NCI-H2081 (cell line): ENCODE measurements at places on chromosomes 3 and 15.

GRCh38 chr3:147662705-147663104 lies 253.5 kb downstream of the ZIC1 start:
- no peak for DNase-seq

DNA sequence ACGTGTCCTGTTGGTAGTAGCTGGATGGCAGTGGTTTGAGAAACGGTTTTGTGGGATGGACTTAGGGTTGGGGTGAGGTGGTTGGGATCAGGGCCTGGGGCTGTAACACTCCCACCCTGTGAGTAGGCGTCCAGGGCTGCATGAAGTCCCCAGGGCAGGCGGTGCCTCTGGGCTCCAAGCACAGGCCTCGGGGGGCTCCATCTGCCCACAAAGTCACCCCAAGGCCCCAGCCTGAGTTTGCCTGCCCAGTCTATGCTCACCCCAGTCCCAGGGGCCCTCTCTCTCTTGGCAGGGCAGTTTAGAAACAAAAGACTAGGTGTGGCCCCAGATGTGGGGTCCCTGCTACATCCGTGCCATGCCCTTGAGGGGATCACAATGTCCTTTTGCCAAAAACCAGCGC lies 86.9 kb upstream of the PRR23E start:
- no peak for DNase-seq

GRCh38 chr3:70982284-70982683 lies 601.2 kb downstream of the FOXP1 start:
- no peak for DNase-seq

GRCh38 chr3:76976996-76977395 lies 62.9 kb upstream of the ROBO2 start:
- no peak for DNase-seq

DNA sequence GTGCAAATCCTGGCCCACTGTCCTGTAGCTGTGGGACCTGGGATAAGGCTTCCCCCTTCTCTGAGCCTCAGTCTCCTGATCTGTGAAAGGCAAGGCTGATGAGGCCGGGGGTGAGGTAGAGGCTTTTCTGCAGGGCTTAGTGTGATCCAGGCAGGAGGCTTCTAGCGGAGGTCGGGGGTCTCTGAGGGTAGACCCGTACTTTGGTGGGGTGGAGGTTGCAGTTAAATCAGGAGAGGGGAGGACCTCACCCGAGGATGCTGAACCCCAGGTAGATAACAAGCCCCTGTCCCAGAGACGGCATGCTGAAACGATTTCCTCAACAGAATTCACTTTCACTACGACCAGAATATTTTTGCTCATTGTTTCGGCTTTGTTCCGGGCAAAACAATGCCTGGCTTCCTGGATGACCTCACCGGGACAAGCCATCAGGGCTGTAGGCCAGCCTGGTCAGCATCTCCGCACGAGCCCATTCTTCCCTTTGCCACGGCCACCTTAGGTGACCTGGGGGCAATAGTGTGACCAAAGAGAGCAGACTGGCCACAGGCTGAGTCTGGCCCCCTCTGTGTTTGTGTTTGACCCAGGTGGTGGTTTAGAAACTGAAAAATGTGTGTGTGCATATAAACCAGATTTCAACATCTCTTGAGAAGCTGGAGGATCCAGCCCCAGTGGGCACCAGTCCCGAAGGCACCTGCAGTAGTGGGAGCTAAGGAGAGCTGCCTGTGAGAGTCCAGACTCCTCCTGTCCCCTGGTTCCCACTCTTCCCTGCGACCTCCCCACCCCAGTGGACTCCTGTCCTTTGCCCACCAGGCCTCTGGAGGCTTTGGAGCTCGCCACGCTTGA lies 33.0 kb downstream of the SLC6A6 start:
- no peak for DNase-seq

DNA sequence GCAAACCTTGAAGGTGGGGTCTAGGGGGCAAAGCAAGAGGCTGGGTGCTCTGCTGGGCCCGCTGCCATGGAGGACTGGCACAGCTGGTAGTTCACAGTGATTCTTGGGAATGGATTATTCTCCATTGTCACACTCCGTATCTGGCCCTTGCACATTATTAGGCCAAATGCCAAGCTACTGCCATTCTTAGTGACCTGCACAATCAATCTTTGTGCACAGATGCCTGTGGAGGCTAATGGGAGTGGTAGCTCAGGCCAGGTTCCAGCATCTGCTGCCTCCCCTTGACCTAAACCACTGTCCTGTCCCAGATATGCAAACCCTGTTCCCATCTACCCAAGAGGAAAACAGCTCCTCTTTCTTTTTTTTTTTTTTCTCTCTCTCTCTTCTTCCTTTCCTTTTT lies 67.5 kb downstream of the TIPARP start:
- DNase-seq: peak; percentile 35

DNA sequence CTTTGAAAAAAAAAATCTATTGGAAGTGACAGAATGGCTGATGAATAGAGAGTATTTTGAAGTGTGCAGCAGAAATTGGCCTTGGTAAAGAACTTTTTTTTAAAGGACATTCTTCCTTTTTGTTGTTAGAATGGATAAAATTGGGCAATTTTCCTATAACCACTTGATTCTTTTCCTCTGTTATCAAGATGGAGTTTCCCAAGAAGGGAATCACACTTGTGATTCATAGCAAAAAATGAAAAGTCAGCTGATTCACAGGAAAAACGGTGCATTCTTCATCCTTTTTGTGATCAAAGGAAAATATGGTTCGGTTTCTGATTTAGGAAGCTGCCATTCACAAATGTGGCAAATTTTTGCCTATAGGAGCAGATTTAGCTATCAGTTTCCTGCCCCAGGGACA lies 486.8 kb downstream of the GBE1 start:
- DNase-seq: no peak

GRCh38 chr3:115245438-115245837 lies 98.3 kb upstream of the ZBTB20 start:
- DNase-seq: no peak

GRCh38 chr15:85673326-85673725 lies 121.4 kb downstream of the KLHL25 start:
- no peak for DNase-seq

GRCh38 chr15:101454365-101454764 lies 35.1 kb downstream of the PCSK6 start:
- DNase-seq: no peak

GRCh38 chr3:94303266-94303665 lies 240.4 kb downstream of the NSUN3 start:
- no peak for DNase-seq

- DNase-seq: no peak
Measured at GRCh38 chr3:64909757-64910467, 222.1 kb upstream of the ADAMTS9 start.

DNA sequence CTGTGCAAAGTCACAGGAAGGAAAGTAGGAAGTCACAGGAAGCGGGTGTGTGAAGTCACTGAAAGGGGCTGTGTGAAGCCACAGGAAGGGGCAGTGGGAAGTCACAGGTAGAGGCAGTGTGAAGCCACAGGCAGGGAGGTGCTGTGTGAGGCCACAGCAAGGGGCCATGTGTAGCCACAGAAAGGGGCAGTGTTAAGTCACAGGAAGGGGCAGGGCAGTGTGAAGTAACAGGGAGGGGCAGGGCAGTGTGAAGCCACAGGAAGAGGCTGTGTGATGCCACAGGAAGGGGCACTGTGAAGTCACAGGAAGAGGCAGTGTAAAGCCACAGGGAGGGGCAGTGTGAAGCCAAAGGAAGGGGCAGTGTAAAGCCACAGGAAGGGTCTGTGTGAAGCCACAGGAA lies 36.5 kb downstream of the GASK1A start:
- DNase-seq: no peak

- DNase-seq: no peak
Measured at GRCh38 chr15:23401627-23402026, 45.4 kb downstream of the GOLGA6L2 start.

- DNase-seq: no peak
Measured at GRCh38 chr3:34995796-34996430, 643.4 kb upstream of the ARPP21 start.

GRCh38 chr3:128933922-128934253 lies 54.5 kb downstream of the ACAD9 start:
- DNase-seq: no peak

DNA sequence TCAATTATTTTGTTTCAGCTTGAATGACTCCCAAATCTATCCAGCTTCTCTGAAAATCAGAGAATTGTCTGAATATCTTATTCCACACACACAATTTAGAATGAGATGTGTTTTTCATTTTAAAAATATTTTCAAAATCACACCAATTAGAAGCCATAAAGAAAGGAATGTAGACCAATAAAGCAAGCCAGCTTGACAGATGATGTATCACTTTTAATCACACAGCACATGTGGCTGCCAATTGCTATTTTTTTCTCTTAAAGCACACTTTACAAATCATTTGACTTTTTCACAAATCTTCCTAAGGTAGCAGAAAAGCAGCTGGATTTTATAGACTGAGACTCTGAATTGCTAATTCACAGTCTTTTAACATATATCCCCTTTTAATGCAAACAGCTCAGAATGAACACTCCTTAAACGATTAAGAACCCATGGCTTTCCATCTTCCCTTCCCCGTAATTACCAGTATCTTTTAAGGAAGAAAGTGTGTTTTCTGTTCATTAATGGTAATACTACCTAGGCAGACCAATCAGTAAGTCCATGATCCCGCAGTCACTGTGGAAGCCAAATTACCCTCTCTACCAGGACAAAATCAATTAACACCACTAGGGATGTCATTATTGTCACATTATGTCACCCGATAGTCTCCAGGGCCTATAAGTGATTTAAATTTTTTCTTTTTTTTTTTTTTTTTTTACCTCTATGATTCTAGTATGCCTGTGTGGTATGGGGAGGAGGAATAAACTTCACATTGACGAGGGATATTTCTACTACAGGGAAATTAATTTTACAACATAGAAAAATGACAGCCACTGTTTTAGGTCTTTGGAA lies 250.0 kb upstream of the VEPH1 start:
- peak; percentile 34 for DNase-seq

DNA sequence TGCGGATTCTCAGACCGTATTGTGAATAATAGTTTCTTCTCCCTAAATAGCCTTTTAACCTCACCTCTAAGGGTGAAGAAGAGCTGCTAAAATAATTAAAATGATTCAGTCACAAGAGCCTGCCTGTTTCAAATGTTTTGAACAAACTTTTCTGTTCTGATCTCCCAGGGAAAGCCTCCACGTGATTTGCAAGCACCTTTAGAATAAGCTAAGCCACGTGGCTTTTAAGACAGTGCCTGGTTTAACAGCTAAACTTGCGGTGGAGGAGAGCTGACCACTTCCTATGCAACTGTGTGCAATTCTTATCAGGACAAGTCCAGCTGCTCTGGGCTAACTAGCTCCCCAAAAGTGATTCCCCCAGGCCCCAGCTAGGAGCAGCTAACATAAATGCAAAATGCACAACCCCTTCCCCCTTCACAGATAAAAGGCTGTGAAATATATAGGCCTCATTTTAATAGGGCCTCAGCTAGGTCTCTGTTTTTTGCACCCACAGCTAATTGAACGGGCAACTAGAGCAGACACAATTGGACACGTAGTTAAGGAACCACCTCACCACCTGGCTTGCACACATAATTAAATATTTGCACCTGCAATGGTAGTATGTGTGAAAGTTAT lies 401.2 kb upstream of the NR2F2 start:
- peak; percentile 39 for DNase-seq

- DNase-seq: no peak
Measured at GRCh38 chr3:67006460-67006859, 8.4 kb downstream of the KBTBD8 start.

GRCh38 chr3:140100479-140100878 lies 165.5 kb downstream of the CLSTN2 start:
- DNase-seq: no peak

DNA sequence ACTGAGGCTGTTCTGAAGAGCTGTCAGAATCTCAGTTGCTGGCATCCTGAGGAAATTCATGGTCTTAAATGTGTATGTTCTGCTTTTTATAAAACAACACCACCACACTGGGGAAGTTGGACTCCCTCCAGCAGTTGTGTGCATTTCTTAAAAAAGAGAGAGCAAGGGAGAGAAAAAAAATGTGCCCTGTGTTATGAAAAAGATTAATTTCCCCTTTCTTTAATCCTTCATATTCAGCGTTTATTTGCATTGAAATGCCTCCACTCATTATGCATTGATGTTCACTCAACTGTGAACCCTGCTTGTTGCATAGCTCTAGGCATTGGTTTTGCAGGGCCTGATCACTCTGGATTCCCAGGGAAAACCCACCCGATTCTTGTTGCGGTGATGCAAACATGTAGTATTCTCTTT lies 4.4 kb upstream of the ZNF609 start:
- DNase-seq: no peak

DNA sequence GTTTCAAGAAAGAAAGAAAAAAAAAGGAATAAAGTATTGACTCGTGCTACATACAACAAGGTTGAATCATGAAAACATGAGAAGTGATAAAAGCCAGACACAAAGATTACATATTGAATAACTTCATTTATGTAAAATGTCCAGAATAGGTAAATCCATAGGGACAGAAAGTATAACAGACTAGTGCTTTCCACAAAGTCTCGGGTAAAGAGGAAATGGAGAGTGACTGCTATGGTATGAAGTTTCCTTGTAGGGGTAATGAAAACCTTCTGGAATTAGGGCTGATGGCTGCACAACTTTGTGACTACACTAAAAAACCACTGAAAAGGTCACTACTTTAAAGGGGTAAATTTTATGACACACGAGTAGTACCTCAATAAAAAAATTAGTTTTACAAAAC lies 13.0 kb downstream of the LRRFIP2 start:
- no peak for DNase-seq

GRCh38 chr3:104669083-104669482 lies 697.6 kb upstream of the ALCAM start:
- DNase-seq: no peak

DNA sequence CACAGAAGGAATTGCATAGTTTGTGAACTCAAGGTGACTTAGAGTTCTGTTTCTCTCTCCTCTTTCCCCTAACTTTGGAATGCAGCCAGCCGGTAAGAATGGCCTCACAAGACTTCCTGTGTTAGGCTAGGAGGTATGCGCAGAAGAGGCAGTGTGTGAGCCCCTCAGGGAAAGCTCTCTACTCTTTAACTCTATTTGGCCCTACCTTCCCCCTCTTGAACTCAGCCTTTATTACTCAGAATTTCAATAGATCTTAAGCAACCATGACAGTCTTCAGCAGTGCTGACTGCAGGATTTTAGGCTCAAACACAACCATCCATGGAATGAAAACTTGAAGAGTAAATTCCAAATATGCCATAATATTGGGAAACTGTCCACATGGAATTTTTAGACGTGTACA lies 209.5 kb downstream of the DTWD1 start:
- no peak for DNase-seq

GRCh38 chr15:90539789-90540188 lies 10.1 kb downstream of the CRTC3 start:
- DNase-seq: no peak

DNA sequence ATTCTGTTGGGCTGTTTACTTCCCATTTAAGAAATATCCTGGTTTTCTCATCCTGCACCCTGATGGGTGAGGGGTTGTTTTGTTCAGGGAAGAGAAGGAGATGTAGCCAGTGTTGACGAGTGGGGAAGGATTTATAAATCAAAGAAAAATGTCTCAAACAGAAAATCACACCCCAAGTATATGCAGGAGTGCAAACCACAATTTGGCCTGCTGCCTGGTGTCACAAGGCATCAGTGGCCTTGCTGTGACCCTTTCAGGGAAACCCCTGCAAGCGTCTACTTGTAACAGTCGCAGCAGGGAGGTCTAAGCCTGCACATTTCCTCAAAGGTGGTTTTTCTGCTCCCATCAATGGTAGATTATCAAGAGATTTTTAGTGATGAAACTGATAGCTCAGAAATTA lies 132.6 kb upstream of the LRRN1 start:
- no peak for DNase-seq

- no peak for DNase-seq
Measured at GRCh38 chr15:41629463-41629862, 30.7 kb upstream of the MGA start.
